ENCODE measurements at places on chromosomes 3 and 15.

DNA sequence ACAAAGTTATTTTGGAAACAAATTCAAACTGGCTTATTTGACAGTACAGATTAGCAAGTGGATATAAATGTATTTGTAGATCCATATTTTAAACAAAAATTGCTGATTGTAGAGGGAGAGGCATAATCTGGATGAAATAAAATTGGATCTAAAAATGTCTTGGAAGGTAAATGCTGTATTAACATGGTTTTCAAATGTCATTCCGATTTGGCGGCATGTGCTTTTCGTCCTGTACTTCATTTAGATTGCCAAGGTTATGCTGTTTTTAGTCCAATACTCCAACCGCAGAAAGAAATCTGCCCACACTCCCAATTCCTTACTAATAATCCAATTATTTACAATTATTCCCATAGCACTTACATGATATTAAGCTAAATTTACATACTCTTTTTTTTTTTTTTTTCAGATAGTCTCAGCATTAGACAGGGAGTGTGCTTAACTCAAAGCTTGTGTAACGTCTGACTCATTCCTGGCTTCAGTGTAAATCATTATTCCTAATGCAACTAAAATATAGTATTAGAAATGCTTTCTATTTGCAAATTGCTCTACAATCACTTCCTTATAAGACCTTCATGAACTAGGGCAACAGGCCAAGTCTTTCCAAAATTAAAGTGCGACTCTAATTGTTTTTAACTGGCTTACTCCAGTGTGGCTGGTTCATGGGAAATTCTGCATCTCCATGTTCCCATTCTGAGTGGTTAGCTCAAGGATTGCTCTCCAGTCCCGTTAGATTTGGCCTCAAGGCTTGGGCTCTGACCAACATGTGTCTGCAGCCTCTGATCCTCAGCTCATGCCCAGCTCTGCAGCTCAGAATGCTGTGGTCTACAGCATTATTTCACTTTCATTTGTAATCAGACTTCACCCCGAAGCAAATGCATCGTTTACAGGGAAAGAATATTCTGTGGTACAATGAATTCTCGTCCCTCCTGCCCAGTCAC, 103.9 kb downstream of the FBN1 start:
- no peak for DNase-seq

GRCh38 chr3:76991165-76991564, 48.7 kb upstream of the ROBO2 start:
- DNase-seq = no peak

- DNase-seq = no peak
Observed at GRCh38 chr3:69997631-69998307, 1.8 kb upstream of the SAMMSON start.

DNA sequence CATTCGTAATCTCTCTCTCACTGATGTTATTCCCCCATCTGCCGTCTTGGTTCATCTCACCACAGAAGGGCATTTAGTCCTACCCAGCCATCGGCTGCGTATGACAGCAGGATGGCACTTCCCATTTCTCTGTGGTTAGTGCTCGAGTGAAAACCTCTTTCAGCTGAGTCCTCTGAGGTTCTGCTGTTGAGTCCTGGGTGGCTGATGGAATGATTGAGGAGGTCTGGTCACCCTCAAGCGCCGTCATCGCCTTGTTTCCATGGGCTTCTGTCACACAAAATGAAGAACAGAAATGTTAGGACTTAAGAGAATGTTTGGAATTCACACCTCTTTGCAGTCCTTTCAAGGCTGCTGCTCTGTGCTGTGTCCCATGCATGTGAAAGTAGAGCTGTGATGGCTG, 9.4 kb upstream of the SACM1L start:
- no peak for DNase-seq

GRCh38 chr15:81323559-81323943, 390 bp downstream of the STARD5 start:
- DNase-seq = no peak

DNA sequence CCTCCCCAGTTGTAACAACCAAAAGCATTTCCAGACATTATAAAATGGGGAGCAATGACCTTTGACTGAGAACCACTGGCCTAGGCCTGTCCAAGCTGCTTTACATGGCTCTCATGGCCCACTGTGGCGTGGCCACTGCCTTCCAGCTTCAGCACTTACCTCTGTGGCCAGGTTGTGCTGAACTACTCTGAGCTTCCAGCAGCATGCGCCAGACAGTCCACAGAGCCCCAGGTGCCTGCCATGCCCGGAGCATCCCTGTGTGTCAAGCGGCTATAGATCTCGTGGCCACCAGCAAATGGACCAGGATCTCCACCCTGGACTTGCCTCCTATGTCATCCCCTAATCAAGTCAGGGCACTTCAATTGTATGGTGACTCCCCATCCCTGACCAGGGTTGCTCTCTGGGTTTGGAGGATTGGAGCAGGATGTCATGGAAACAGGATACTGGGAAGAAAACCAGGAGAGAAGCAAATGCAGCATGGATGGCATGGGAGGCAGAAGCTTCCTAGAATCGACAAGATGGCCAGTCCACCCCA, 199.7 kb downstream of the UACA start:
- DNase-seq = no peak

- no peak for DNase-seq
Observed at GRCh38 chr15:49439678-49440395, 16.8 kb downstream of the FGF7 start.

DNA sequence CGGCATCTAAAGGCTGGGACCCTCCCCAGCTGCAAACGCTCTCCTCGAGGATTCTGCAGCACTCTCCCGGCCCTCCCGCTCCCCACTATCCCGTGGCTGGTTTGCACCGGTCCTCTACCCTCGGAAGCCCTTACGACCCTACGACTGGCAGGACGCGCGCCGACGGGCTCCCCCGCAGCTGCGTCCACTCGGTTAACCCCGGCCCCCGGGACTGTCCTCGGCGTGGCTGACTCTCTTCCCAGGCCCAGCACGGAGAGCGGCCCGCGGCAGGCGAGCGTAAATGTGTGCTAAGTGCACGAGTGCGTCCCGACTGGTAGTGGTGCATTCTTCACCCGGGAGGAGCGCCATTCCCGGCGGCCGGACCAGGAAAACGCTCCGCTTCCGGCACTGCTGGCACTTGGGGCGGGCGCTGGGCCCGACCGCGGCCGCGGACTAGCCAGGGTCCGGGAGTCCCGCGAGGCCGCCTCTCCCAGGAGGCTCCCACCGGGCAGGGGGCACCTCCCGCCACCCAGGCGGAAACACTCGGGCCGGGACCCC, 508 bp downstream of the GORASP1 start:
- peak; percentile 16 for DNase-seq

GRCh38 chr15:64527263-64527984, 67.0 kb downstream of the ZNF609 start:
- DNase-seq = peak; percentile 23

Measured in DND-41 (cell line).